ENCODE measurements at places on chromosomes 6 and 20.

- DNase-seq = no peak
Observed at GRCh38 chr20:49925901-49926454, 10.2 kb upstream of the RNF114 start.

DNA sequence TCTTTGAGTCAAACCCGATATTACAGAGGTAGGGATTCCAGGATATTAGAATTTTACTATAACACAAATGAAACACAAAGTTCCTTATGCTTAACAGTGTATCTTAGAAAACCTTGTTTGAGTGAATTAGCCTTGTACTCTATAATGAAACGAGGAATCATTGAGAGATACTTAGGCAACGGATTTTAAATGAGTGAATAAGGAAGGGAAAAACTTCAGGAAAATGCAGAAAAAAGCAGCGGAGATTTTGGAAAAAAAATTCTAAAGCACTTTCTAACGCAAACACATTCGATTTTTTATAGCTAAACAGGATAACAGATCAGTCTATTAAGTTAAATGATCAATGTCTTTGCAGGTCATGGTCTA lies 137.3 kb downstream of the HFE start:
- DNase-seq = no peak

GRCh38 chr6:10407674-10408054 lies 7.2 kb downstream of the TFAP2A start:
- no peak for DNase-seq

DNA sequence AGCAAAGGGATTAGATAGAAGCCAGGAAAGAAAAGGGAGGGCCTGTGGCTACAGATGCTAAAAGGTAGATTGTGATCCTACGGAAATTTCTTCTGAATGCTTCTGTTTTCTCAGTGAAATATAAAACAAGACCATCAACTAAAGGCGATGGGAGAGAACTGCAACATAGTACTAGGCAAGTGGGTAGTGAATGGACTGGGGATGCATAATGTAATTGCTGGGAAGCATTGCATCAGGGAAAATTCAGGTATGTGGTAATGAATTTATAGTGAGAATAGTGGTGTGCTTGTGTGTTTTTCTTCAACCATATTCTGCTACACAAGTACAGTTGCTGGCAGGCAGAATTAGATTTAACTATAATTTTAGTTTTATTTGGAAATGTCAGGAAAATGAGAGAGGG lies 156.6 kb downstream of the OPN5 start:
- no peak for DNase-seq

- DNase-seq = no peak
Observed at GRCh38 chr6:18349386-18349785, 37.8 kb upstream of the RNF144B start.

GRCh38 chr6:16712931-16713484 lies 48.3 kb downstream of the ATXN1 start:
- no peak for DNase-seq

DNA sequence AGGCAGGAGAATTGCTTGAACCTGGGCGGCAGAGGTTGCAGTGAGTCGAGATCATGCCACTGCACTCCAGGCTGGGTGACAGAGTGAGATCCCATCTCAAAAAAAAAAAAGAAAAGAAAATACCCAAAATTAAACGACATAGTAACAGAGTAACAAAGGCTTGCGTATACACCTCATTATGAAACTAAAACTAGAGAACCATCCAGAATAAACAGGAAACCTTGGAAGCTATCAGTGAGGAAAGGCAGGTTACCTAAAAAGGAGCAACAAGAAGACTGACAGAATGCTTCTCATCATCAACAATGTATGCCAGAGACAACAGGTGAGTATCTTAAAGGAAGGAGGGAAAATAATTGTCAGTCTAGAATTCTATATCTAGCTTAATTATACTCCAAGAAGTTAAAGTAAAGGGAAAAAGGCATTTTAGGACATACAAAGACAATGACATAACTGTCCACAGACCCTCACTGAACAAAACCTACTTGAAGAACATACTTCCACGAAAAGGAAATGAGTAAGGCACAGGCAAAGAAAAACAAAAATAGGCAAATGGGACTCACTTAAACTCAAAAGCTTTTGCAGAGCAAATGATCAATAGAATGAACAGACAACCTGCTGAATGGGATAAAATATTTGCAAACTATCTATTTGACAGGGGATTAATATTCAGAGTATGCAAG lies 64.1 kb upstream of the NT5E start:
- DNase-seq = no peak

- no peak for DNase-seq
Observed at GRCh38 chr20:56897318-56897957, 268.3 kb downstream of the TFAP2C start.

- DNase-seq = no peak
Observed at GRCh38 chr6:74597266-74597665, 608.6 kb downstream of the COL12A1 start.

- DNase-seq = no peak
Observed at GRCh38 chr6:142635130-142635529, 309.8 kb downstream of the HIVEP2 start.

DNA sequence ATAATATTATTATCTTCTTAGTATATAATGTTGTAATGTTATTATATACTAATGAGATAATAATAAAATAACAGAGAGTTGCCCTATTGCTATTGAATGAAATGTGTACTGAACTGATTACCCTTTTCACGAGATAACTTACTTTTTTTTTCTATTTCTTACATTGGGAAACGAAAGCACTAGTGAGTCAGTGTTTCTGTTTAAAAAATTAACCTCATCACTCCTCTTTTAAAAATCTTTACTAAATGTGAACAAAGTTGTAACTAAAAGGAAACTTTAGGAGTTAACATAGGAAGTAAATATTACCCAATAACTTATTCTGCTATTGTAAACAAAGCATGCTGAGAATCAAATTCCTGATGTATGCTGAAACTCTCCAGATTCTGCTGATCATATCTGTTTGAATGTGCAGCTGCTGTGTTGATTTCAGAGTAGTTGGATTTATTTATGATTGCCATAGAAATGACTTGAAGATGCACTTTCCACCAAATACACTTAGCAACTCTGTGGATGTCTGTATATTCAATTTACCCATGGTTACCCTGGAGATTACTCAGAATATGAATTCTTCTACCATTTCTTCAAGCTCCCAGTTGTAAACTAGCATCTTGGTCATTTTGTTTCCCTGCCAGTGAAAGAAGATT lies 523.4 kb downstream of the TENT5A start:
- no peak for DNase-seq

DNA sequence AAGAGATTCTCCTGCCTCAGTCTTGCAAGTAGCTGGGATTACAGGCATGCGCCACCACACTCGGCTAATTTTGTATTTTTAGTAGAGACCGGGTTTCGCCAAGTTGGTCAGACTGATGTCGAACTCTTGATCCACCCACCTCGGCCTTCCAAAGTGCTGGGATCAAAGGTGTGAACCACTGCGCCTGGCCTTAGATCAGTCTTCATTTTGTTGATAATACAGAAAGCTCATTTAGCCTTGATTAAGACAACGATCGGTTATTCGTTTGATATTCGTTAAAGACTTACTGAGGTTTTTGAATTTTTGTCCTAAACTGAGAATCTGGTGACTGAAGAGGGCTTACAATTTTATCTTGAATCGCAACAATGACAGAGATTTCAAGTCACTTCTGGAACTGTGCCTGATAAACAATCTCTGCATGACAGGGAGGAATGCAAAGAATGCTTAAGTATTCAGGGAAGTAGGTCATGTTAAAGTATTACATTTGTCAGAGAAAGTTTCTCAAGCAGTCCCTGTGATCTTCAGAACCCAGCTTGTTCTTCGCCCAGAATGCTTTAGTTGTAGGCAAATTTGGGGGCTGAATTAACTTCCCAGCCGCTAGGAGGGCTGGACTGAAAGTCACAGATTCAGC lies 14.8 kb downstream of the AKAP12 start:
- DNase-seq = no peak

GRCh38 chr6:113969888-113970804 lies 802 bp downstream of the HDAC2 start:
- peak; percentile 52 for DNase-seq

GRCh38 chr6:97085772-97086171 lies 161.2 kb downstream of the KLHL32 start:
- no peak for DNase-seq

- no peak for DNase-seq
Observed at GRCh38 chr20:34637245-34638038, 39.5 kb downstream of the PIGU start.

- DNase-seq = peak; percentile 18
Observed at GRCh38 chr6:154805288-154805911, 72.2 kb downstream of the SCAF8 start.

GRCh38 chr20:12977328-12978125 lies 31.2 kb upstream of the SPTLC3 start:
- no peak for DNase-seq

DNA sequence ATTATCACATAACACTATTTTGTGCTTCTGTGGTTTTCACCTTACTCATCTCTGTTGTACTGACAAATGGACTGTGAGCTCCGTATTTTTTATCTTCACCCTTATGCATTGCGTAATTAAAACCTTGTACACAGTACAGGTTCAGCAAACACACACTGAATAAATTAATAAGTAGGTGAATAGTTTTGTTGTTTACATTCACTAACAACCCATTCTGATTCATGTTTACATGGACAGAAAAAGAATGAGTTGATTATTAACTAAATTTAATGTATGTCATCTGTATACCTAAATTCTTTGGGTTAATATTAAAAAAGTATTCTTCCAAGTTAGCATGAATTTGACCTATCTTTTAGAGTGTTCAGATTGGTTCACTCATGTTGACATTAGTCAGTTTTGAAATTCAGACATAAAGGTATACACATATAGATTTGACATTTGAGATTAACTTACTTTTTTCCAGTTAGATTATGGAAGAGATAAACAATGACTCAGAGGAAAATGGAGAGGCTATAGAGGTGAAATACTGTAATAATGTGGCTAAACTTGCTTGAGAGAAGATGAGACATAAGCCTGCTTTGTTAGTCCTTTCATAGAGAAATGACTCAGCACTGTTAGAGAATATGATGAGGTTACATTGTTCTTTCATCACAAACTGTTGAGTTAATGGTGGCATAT lies 541.7 kb upstream of the FLRT3 start:
- no peak for DNase-seq

DNA sequence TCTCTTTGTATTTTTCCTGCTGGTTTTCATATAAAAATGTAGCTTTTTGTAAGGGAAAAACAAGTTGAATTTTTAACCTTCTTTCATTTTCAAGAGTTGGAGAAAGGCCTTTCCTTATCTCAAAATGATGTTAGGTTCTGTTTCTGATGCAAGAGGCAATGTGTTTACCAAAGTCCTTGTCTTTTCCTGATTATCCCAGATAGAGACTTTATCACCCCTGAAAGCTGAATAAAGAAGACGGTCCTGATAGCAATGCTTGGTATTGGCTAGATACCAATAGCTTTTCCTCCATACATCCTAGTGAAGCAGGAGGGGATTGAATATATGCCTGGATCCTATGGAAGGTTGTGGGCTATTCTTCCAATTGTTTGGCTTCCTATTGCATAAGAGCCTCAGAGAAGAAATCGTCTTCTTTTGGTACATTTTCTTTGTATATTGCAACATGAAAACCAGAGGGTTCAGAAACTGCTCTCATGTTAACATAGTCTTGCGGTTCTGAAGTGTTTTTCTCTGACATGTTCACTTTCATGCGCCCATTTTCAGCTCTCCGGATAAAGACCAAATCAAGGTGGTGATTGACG lies 5.5 kb downstream of the PNLDC1 start:
- DNase-seq = no peak

DNA sequence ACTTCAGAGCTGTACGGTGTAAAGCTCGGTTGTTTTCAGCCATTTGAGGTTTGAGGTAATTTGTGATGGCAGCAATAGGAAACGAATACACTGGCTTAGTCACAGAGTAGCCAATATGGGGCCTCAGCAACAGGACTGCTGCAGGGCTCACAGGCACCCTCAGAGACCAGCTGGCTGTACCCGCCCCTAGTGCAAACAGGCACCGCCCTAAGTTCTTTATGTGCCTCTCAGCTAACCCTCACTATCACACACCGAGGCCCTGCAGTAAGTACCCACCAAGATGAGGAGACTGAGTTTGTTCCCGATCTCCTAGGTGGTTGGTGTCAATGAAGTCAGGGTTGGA lies 11.2 kb upstream of the SERPINB9 start:
- no peak for DNase-seq

GRCh38 chr6:128063850-128064539 lies 163.1 kb upstream of the THEMIS start:
- DNase-seq = no peak

DNA sequence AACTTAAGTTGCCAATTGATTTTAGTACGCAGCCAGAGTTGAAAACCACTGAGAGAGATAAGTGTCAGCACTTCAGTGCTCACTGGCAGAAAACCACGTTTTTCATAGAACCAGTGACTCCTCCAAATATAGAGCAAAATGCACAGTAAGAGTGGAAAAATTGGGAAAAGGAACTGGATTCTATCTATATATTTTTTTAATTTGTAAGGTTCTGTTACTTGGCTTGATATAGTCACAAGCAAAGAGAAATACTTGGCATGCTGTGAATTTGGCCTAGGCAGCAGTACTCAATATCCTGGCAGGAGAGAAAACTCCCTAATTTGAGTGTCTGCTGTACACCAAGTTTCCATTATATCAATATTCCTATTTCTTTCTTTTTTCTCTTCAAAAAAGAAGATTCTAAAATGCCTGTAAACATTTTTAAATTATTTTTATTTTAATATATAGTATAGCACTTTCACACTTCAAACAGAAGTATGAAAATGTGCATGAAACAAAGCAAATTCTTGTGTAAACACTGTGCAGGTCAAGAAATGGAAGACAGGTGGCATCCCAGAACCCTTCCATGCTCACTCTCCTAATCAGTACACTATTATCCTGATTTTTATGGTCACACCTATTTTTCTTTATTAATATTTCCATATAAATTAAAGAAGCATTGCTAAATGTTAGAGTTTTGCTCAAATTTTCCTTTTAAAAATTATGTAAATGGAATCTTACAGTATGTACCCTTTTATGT lies 561.8 kb upstream of the RNF217 start:
- DNase-seq = no peak

DNA sequence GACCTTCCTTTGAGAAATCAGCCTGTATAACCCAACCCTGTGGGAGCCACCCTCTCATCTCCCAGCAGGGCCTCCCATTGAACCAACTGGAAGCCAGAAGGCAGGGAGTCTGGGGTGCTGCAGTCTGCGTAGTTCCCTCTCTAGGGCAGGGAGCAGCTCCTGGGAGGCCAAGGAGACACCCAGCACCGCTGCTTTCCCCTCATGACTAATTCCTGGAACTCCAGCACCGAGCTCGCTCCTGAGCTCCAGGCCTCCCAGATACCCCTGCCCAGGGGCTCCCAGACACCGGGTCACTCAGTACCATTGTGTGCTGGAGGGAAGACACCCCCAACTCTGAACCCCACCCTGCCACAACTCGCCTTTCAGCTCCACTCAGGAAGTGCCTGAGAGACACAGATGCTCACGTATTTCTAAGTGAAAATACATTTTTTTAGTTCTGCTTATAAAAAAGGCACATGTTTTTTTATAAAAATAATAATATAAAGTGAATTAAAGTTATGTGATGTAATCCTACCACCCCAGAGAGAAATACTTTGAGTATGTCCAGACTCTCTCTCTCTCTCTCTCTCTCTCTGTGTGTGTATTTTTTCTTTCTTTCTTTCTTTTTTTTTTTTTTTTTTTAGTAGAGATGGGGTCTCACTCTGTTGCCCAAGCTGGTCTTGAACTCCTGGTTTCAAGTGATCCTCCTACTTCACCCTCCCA lies 17.5 kb downstream of the PIM1 start:
- no peak for DNase-seq

GRCh38 chr6:139380611-139381010 lies 6.2 kb upstream of the CITED2 start:
- DNase-seq = no peak

GRCh38 chr6:148570456-148570855 lies 176.4 kb upstream of the UST start:
- no peak for DNase-seq
